ENCODE measurements at places on chromosomes 2 and 18. TPM values are rescaled to one million over a fixed set of nuclear protein-coding genes. Genes with fewer than 3 reads are reported as not detected.

Gene NTSR2
- polyA plus RNA-seq: not detected

Gene AQP12B
- polyA plus RNA-seq: 1.1 TPM

Gene TACR1
- polyA plus RNA-seq: 0.40 TPM

Gene NETO1
- polyA plus RNA-seq: not detected

Gene DSC1
- polyA plus RNA-seq: not detected

Gene GAL3ST2
- polyA plus RNA-seq: 0.20 TPM

Gene GLI2
- polyA plus RNA-seq: 8.5 TPM

Gene MBOAT2
- polyA plus RNA-seq: 78.3 TPM

Gene FKBP1B
- 2.3 TPM for polyA plus RNA-seq

Gene CYBRD1
- 68.3 TPM for polyA plus RNA-seq

Gene PRSS56
- polyA plus RNA-seq: 3.4 TPM
